ENCODE measurements at places on chromosomes 1 and 21.

GRCh38 chr1:167648252-167648849 is 18.3 kb downstream of the RCSD1 start:
- DNase-seq, result no peak

GRCh38 chr1:84103197-84103992 is 40.7 kb upstream of the PRKACB start:
- no peak for DNase-seq

GRCh38 chr1:82700476-82700875 is 899.7 kb downstream of the ADGRL2 start:
- no peak for DNase-seq

GRCh38 chr1:109256085-109256484 is 6.7 kb downstream of the CELSR2 start:
- no peak for DNase-seq

Data from stimulated activated CD8-positive, alpha-beta memory T cell treated with anti-CD3 and anti-CD28 coated beads, Interleukin-4, amount 100 ng/mL, for 1 hour (primary cell).